ENCODE measurements at places on chromosomes 16 and 17.

- no peak for DNase-seq
Observed at GRCh38 chr17:48100591-48101011, 677 bp downstream of the CBX1 start.

GRCh38 chr16:79127766-79128165 is 472.8 kb downstream of the MAF start:
- DNase-seq = no peak

- DNase-seq = no peak
Observed at GRCh38 chr16:74713325-74713724, 12.7 kb upstream of the MLKL start.

- DNase-seq = no peak
Observed at GRCh38 chr16:20897253-20897897, 2.8 kb downstream of the DCUN1D3 start.

DNA sequence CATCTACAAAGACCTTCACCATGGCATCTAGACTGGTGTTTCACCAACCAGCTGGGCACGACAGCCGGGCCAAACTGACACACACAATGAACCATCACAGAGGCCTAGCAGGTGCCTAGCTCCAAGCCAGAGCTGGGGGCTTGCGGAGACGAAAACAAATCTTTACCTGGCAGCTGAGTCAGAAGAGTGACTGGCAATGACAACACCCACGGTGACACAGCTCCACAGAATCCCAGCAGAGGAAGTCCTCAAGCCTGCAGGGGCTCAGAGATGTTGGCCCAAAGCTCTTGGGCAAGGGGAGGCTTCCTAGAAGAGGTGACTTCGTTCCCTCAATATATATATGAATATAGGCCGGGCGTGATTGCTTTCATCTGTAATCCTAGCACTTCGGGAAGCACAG is 5.1 kb downstream of the MMP25 start:
- DNase-seq = no peak

- DNase-seq = peak; percentile 37
Observed at GRCh38 chr17:11996722-11997146, 541 bp downstream of the ZNF18 start.

DNA sequence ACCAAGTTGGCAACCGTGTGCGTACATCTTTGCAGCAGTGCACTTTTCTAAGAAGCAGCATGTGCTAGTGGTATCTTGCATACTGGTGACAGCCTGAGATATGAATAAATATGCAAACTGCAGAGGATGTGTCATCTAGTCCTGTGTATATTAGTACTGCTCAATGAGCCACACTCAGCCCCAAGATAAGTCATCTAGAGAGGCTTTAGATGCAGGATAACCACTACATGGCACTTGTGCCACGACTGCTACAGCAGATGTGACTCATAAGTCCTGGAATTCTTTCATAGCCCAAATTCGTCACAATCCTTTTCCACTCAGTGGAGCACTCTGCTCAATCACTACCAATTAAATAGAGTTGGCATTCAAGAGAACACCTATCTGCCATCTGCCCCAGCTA is 171.5 kb downstream of the AXIN2 start:
- no peak for DNase-seq

DNA sequence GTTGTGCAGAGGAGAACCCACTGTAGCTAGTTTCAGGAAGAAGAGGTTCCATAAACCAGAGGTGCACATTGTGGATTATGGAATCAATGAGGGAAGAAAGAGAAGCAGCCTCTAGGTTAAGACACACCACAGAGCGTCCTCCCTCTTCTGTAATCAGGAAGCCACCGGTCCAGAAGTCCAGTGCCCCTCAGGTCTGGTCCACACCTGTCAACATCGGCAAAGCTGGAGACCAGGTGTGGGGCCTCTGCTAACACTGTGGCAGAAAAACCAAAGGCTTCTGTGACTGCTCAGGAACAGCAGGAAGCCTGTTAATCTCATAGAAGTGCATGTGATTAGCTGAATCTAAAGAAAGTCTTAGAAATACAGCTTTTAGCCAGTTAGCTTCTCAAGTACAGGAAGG is 23.3 kb downstream of the LIMD2 start:
- DNase-seq = no peak

DNA sequence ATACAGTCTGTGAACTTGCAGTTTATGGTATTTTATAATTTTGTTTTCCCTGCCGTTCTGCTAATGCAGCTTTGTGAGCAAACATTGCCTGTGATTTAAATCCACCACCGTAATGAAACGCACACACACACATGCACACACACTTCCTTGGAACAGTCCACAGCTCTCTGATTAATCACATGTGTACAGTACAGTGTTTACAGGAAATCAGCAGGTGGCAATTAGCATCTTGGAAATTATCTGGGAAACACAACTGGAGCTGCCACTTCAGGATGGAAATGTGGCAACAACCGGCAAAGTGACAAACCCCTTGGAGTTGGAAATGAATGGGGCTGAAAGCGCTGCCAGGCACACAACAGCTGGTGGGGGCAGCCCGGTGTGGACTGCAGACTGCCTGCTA is 12.9 kb upstream of the ZKSCAN2 start:
- DNase-seq = no peak

- DNase-seq = no peak
Observed at GRCh38 chr17:38590988-38591758, 14.6 kb downstream of the SRCIN1 start.

DNA sequence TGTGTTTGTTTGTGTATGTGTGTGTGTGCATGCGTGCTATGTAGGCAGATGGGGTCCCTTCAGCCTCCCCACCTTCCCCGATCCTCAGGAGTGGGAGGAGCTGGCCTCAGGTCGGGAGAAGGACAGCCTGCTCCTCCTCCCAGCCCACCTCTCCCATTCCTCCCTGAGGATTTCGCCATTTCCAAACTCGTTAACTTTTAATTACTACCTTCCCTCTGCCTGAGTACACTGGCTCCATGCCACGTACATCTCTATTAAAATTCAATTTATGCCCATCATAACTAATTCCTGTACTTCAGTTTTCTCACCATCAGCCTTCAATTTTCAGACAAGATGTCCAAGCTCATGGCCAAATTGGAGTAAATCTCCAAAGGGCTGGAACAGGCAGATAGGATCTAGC is 148.6 kb downstream of the SDK2 start:
- DNase-seq = no peak
